ENCODE measurements at places on chromosomes 1 and 21.

DNA sequence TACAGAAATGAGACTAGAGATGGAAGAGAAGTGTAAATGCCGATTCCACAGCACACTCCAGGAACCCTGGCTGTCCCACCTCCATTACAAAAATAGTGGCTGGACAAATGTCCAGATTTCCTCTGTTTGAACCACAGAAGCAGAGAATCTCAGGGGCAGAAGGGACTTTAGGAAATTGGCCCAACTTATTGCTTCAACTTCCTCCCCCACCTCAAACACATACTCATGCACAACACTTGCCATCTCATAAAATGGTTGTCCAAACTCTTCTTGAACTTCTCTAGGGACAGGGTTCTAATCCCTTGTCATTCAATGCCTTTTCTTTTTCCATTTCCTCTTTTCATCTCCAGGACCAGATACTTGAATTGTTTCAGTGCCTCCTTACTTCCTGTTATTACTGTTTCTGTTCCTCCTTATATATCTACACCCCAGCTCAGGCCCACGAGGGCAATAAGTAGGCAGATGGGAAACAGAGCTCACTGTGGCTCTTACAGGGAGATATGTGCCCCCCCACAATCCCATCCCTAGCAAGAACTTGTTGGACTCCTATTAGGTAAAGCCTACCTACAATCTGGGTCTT, 8.5 kb upstream of the B4GALT3 start:
- DNase-seq, result no peak

DNA sequence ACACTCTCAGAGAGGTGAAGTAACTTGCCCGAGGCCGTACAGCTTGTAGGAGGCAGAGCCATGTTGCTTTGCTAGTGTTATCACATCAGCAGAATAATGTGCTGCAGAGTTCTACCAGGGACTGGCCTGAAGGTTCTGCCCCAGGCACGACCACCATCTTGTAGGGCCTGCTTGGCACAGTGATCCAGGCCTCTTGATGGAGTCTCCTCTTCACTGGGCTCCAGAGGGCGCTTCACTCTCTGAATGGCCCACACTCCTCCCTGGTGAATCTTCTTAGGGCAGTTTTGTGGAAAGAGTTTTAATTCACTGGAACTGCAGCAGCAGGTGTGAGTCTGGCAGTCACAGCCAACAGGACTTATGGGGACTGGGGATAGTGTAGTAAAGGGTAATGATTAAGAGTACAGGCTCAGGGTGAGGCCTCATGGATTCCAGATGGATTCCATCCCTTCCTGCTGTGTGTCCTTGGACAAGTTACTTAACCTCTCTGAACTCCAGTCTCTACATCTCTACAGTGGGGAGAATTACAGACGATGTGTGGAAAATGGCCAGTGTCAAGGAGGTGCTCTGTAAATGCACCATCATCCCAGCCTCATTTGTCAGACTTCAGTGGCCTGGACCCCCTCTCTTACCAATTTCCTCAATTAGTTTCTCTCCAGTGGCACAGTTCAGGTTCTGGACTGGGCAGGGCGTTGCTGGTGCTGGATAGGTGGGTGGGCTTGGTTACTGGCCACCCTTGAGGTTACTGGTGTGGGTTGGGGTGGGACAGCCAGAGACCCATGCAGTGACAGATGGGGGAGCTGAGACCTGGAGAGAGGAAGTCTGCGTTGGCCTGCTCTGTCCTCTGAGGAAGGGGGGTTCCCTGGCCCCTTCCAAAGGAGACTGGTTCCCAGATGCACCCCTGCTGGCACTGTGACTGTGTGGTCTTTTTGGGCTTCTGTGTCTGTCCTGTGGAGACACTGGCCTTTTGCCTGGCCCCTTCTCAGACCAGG, 45.9 kb upstream of the CSF3R start:
- no peak for DNase-seq

- no peak for DNase-seq
Measured at GRCh38 chr1:234102583-234102982, 198.1 kb downstream of the SLC35F3 start.

- no peak for DNase-seq
Measured at GRCh38 chr21:41361053-41361785, 608 bp upstream of the MX2 start.

DNA sequence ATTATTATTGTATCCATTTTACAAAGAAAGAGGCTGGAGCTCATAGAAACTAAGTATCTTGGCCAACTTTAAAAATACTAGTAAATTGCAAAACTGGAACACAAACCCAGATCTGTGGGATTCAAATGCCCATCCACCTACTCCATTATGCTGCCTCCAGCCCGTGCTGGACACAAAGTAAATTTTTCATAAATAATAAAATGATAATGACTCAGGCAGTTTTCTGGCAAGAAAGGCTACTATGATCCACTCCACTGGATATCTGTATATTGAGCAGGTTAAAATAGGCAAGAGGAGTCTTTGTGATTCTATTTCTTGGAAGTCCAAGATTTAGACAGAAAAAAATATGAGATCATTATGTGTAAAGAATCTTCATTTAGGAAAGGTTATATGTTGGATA, 138.3 kb upstream of the DUSP10 start:
- no peak for DNase-seq

- DNase-seq, result no peak
Measured at GRCh38 chr1:80645621-80646020, 1155.1 kb upstream of the ADGRL2 start.

- DNase-seq, result no peak
Measured at GRCh38 chr1:11908095-11908675, 18.0 kb downstream of the KIAA2013 start.

DNA sequence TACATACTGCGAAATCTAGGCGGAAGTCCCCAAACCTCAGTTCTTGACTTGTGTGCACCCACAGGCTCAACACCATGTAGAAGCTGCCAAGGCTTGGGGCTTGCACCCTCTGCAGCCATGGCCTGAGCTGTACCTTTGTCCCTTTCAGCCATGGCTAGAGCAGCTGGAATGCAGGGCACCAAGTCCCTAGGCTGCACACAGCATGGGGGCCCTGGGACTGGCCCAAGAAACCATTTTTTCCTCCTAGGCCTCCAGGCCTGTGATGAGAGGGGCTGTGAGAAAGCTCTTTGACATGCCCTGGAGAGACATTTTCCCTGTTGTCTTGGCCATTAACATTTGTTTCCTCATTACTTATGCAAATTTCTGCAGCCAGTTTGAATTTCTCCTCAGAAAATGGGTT, 1.5 kb upstream of the PRSS38 start:
- no peak for DNase-seq

DNA sequence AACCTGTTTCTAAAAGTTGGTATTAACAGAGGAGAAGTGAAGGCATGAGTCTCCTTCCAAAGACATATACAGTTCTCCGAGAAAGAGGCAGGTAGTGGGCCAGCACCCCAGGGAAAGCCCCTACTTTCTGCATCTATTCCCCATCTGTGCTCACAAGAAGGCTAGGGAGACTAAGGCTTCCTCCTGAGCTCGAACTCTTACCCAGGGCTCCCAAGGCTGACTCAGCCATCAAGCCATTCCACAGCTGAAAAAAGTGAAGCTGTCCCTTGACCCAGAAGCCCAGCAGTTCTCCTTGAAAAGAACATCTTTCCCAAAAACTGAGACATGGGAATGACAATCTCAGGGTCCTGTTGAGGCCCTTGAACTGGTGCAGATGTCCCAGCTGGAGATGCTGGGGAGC, 1.9 kb upstream of the PADI3 start:
- DNase-seq, result no peak

- DNase-seq, result no peak
Measured at GRCh38 chr1:75984781-75985180, 52.6 kb upstream of the ASB17 start.

DNA sequence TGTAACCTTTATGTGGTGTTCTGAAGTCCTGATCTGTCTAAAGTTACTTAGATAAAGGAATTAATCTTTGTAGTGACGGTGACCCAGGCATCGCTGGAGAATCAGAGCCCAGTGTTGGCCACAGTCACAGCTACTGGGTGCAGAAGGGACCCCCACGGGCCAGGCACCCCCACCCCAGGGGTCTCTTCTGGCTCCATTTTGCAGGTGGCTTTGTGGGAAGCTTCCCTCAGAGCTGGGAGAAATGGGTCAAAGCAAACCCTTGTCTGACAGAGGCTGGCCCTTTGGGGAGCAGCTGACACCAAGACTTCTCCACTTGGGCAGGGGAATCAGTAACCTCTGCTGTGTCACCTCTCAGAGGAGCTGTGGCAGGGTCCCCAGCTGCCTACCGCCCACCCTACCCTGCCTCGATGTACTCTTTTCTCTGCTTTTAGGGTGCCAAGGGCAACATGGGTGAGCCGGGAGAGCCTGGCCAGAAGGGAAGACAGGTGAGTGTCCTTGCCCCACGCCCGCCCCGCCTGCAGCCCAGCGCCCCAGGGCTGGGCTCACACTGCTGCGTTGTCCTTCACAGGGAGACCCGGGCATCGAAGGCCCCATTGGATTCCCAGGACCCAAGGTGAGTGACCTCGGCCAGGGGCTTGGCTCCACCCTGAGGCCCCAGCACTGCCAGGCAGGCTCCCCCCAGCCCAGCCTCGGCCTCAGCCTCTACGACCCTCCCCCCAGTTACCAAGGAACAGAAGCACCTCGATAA, 17.7 kb downstream of the COL6A2 start:
- DNase-seq, result no peak

DNA sequence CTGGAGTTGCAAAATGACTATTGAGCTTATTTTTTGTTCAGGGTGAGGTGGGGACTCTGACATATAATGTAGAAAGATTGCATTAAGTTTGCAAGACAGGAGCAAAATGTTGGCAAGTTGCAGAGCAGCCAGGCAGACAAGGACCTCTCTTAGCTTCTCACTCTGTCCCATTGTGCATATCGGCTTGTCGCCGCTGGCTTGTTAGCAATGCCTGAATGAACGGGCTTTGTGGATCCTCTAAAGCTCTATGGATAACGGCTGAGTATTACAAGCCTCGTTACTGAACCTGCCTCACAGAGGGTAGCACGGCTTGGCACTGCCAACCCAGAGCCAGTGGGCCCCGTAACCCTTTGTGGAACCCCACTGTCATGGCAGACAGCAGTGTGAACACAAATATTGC, 68.4 kb downstream of the TNR start:
- no peak for DNase-seq

DNA sequence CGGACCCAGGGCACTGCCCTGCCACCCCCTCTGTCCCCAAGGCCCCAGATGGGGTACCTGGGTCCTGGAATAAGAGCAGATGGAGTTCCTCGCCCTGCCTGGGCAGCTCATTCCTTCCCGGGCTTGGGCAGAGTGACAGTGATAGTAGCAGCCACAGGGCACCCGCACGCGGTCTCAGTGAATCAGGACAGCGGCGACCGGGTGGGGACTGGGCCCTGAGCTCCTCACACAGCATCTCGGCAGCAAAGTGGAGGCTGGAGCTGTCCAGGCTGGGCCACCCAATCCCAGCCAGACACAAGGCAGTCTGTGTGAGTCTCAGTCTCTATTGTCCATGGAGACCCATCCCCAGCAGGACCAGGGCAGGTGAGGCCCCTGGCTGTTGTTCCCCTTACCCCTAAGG, 37.4 kb upstream of the CCDC27 start:
- no peak for DNase-seq

DNA sequence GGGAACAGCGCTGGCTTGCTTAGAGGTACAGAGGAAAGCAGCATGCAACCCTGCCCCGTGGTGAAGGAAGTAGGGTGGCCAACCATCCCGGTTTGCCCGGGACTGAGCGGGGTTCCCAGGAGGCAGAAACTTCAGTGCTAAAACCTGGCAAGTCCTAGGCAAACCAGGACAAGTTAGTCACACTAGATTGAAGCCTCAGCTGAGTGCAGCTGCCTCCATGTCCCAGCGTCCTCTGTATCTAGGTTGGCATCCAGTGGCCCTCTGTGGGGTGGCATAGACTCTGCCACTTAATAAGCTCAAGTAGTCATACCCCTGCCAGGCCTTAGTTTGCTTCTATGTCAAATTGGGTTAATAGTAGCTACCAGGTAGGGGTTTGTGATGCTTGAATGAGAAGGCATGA, 67.1 kb downstream of the ATP2B4 start:
- no peak for DNase-seq

DNA sequence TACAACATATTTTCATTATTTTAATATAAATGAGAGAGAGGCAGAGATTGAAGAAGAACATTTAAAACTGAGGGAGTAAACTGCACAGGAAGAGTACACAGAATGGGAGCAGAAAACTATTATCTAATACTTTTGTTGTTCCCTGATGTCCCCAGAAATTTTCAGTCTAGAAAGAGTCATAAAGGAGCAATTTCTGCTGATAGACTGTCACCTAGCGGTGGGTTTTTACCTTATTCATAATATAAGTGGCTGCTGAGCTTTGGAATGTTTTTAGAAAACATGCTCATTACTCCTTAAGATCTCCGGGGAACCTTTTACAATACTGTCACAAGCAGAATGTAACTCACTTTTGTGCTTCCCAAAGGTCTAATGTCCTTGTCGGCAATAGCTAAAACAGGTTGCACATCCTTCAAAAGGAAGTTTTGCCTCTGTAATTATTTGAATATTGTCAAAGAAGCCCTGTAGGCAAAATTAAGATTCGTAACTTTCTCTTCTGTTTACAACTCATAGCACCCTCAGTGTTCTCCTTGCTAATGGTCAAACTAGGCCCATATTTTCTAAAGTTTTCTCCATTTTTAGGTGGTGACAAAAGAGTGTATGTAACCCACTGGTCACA, 4.9 kb upstream of the NPL start:
- DNase-seq, result no peak

DNA sequence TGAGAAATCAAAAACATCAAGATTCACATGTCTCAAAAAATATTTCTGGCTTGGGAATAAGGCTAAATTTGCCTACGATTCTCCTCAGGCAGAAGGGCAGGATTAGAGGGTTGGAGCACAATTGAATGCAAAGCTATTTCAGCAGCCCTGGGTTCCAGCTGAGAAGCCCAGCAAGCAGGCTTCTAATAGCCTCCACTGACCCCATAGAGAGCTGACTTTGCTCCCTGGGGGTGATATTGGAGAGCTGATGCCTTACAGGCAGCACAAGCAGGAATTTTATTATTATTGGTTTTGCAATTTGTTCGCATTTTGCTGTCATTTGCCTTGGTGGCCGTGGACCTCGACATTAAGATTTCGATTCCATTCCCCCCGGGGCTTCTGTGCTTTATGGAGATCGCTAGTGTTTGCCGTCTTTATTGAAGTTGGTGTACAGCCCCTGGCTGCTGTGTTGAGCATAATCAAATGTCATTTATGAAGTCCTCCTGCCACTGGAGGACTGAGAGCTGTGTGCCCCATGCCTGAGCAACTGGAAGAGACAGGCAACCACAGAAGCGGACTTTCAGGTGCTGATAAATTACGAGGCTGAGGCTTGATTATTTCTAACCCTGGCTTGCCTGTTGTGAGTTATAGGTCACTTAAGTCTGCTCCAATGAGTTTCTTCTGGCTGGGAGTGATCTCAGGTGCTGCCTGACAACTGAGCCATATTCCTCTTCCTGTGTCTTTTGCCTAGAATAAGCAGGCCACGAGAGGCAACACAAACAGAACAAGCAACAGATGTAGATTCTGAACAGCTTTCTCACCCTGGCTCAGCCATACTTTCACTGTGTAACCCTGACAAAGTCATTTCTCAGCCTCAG, 518.4 kb upstream of the CAMK1G start:
- no peak for DNase-seq

GRCh38 chr1:201707656-201708055, 121.3 kb upstream of the IPO9 start:
- DNase-seq, result no peak

- no peak for DNase-seq
Measured at GRCh38 chr1:164624400-164624799, 65.4 kb downstream of the PBX1 start.

GRCh38 chr1:68173283-68173935, 58.9 kb downstream of the WLS start:
- DNase-seq, result no peak

GRCh38 chr1:100141192-100141591, 8.2 kb downstream of the TRMT13 start:
- no peak for DNase-seq
